ENCODE measurements at places on chromosomes 16 and 17.

GRCh38 chr17:29778956-29779811 is 150.8 kb downstream of the SSH2 start:
- DNase-seq: peak; percentile 71

DNA sequence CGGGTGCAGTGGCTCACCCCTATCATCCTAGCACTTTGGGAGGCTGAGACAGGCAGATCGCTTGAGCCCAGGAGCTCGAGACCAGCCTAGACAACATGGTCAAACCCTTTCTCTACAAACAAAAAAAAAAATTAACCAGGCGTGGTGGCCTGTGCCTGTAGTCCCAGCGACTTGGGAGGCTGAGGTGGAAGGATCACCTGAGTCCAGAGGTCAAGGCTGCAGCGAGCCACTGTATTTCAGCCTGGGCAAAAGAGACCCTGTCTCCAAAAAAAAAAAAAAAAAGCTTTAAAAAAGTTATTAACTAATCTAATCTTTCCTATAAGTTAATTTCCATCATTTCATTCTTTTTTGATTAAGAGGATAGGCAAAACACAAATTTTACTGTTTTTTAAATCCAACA is 2.5 kb downstream of the NCOR1 start:
- DNase-seq: no peak

- DNase-seq: no peak
These were observed 15.6 kb upstream of the TMEM98 start for GRCh38 chr17:32912218-32912897.

DNA sequence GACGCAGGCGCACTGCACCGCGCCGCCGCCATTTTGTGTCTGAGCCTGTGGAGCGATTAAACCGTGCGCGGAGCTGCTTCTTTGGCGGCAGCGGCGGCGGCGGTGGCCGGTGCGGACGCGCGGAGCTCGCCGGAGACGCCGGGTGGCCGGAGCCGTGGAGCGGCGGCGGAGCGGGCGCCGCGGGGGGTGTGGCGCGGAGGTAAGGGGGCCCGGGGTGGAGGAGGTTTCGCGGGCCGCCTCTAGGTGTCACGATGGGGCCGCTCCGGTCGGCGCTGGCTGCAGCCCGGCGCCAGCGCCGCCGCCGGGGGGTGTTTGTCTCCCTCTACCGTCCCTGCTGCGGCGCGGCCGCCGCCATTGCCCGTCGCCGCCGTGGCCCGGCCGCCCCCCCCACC is at the start of gene CTCF:
TSS of gene CTCF (plus strand) at position 1 of the 392 bp plus-strand sequence. CDS start 48,307 bp downstream, outside the sequence.
- peak; percentile 68 for DNase-seq

DNA sequence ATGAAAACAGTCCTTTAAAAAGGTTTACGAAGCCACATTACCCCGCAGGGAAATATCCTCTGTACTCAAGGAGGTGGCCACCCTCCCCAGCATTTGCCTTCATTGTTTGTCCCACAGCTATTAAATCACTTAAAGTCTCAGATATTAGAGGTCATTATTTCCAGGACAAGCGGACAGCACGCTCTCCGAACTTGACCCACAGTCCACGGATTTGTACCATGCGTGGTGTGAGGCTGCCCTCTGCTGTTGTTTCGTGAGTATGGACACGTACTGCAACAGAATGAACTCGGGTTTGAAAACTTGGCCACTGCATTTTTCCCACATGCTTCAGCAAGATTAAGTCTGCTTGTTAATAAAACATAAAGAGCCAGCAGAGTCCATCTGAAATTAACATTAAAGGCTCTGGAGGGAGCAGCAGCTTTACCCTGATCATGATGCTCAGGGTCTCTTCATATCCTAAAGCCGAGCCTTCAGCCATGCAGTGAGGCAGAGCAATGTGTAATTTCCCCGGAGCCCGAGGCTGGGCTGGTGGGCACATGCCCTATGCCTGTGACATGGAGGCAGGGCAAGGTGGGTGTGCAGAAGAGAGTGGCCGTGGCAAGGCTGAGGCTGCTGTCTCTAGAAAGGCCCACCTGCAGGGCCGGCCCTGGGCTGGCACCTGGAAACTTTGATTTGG is 19.7 kb downstream of the MEAK7 start:
- DNase-seq: no peak

- DNase-seq: no peak
These were observed 298.4 kb upstream of the SALL1 start for GRCh38 chr16:51449441-51449840.

GRCh38 chr17:63099425-63099824 is 133.4 kb downstream of the TANC2 start:
- no peak for DNase-seq

DNA sequence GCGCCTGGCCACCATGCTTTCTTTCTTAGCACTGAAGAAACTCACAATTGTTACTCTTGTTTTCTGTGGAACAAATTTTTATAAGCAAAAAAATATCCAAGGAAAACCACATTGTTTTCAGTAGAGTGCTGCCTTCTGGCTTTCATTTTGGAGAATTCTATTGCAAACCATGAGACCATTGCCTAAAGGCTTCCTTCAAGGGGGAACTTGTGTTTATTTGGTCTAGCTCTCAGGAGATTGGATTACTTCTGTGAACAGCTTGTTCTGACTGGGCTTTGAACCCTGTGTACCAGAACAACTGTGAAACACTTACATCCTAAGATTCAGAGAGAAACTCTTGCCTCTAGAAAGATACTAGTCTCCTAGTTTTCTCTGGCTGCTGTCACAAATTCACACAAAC is 32.1 kb downstream of the TOM1L1 start:
- no peak for DNase-seq

- no peak for DNase-seq
These were observed 55.1 kb downstream of the PLD6 start for GRCh38 chr17:17151055-17151454.

GRCh38 chr16:88924834-88925539 is 52.0 kb downstream of the CBFA2T3 start:
- no peak for DNase-seq

GRCh38 chr16:86530251-86531190 is 20.2 kb downstream of the FOXF1 start:
- DNase-seq: no peak
